WTC11 (cell line): ENCODE measurements at places on chromosomes 16 and 17.

GRCh38 chr16:879461-879861, 78.9 kb upstream of the GNG13 start:
- DNase-seq: no peak

- no peak for DNase-seq
Measured at GRCh38 chr17:33055171-33055611, 63.5 kb downstream of the SPACA3 start.

DNA sequence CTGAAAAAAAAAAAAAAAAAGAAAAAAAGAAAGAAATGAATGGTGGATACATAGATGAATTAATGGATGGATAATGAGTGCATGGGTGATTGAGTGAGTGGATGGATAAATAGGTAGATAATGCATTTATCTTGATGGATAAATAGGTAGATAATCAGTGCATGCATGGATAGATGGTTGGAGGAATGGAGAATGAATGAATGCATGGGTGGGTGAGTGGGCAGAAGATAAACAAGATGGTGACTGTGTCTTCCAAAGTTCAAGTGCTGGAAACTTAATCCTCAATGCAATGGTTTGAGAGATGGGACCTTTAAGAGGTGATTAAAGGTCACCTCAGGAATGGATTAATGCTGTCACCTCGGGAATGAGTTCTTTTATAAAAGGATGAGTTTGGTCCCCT, 6.8 kb upstream of the RNF112 start:
- no peak for DNase-seq

- no peak for DNase-seq
Measured at GRCh38 chr16:70254965-70255286, 3.2 kb upstream of the EXOSC6 start.

- DNase-seq: no peak
Measured at GRCh38 chr17:79349506-79350400, 261.1 kb downstream of the RBFOX3 start.

DNA sequence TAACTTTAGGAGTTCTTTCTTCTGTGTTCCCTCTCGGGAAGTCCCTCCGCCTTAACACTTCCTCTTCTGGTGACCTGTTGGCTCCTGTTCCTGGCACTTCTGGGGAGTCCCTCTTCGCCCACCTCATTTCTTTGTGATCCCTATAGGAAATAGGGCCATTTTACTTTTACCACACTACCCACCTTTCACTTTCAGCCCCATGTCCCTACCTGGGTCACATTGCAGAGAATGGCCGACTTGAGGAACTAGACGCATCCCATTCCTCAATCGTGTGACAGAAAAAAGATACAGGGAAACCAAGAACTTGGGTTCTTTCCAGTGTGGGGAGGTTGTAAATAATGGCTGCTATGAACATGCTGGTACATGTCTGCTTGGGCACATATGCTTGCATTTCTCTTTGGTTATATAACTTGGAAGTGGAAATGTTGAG, 6.6 kb downstream of the IL21R start:
- no peak for DNase-seq

- DNase-seq: no peak
Measured at GRCh38 chr16:89412811-89413210, 77.5 kb downstream of the ANKRD11 start.

- no peak for DNase-seq
Measured at GRCh38 chr17:69250641-69251040, 22.0 kb upstream of the ABCA10 start.

DNA sequence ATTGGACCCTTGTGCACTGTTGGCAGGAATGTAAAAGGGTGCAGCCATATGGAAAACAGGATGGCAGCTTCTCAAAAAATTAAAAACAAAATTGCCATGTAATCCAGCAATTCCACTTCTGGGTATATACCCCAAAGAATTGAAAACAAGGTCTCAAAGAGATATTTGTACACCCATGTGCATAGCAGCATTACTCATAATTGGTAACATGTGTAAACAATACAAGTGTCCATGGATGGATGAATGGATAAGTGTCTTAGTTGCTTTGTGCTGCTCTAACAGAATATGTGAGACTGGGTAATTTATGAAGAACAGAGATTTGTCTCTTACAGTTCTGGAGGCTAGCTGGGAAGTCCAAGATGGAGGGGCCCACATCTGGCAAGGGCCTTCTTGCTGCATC, 3.8 kb upstream of the RUNDC3A start:
- DNase-seq: no peak

DNA sequence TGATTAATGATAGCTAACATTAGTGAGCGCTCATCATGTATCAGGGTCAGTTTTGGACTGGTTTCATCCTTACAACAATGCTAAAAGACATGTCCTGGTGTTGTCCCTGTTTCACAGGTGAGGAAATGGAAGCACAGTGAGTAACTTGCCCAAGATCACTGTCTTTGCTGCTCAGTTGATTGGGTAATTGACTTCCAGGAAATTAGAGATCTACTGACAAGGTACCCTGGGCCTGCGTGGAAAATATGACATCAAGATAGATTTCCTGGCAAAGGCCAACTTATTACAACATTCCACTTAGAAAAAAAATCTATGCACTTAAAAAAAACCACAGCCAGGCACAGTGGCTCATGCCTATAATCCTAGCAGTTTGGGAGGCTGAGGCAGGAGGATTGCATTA, 96.3 kb downstream of the CYLD start:
- DNase-seq: no peak

DNA sequence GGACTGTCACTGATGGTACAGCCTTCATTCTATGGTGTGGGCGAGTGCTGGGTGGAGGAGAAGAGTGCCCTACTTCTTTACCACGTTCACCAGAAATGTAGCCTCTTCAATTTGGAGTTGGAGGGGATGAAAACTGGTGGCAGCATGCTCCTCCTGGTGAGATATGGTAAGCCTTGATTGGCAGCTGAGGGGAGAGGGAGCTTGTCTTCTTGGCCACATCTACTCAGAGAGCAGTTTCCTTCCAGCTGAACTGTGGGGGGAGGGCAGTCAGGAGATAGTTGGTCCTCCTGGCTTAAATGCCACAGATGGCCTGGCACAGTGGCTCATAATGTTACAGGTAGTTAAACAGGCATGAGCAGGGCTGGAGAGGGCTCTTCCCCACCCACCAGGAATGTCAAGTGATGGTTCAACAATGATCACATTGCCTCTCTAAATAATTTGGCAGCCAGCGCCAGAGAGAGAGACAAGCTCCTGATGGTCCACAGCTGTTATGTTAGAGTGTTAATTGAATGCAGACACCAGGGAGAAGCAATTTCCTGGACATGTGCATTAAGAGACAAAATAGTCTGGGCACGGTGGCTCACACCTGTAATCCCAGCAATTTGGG, 9.0 kb upstream of the MAPK3 start:
- no peak for DNase-seq

DNA sequence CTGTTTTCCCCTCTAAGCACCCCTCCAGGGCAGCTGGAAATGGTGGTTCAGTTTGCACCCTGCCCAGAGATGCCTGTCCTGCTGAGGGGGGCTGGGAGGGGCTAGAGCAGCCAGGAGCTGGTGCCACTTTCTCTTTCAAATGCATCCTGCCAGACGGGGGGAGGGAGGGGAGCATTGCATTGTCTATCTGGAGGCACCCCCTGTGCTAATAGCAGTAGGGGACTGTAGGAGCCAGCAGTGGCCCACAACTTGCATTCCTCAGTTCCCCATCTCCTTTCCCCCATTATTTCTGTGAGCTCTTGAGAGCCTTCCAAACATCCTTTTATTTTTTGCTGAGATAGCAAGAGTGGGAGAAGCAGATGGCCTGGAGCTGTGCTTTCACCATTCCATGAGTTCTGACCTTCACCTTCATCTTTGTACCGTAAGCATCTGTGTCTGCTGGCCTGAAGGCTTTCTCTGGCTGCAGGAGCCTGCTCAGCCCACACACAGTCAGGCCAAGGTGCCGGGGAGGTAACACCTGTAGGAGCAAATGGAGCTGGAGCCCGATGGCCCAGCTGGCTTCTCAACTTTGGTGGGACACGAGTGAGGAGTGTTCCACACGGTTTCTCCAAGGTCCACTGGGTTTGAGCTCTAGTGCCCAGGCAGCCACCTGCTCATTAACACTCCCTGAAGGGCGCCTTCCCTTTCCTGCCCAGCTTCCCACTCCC, 5.2 kb downstream of the WFDC1 start:
- peak; percentile 48 for DNase-seq

GRCh38 chr16:56327929-56328258, 97.5 kb downstream of the AMFR start:
- no peak for DNase-seq

GRCh38 chr17:5832886-5833285, 237.3 kb upstream of the WSCD1 start:
- no peak for DNase-seq

- no peak for DNase-seq
Measured at GRCh38 chr17:35844547-35844946, 24.1 kb downstream of the HEATR9 start.

- no peak for DNase-seq
Measured at GRCh38 chr16:82017911-82018568, 6.8 kb upstream of the SDR42E1 start.

DNA sequence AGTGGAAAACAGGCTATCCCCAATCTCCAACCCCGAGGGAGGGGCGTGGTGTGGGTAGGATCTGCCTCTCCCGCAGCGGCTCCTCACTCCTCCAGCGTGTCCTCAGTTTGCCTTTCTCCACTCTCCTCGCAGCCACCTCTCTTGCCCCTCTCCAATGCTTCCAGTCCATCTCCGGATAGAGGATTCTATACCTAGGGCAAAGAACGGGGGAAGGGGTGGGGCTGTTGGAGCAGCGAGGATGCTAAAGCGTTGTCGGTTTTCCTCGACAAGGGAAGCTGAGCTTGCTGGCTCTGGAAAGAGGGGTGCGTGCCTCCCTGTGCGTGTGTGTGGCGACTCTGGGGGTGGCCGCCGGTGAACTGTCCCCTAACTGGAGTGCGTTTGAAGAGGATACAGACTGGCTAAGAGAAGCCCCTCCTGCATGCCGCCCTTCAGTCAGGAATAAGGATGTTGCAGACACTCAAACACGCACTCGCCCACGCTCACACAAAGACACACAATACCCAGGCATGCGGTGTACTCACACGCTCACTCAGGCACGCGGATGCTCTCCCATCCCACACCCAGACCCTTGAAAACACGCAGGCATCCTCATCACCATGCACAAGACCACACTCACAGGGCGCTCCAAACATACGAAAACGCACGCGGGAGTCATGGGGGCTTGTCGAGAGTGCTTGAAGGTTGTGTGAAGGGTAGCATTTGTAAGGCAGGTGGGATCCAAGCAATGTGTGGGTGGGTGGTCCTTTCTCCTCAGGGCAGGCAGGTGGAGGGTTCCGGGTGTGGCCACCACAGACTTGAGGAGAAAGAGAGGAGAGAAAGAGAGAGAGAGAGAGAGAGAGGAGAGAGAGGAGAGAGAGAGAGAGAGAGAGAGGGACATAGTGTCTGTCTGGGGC, 655 bp upstream of the GPR139 start:
- DNase-seq: no peak

- DNase-seq: no peak
Measured at GRCh38 chr17:37168731-37169353, 206.9 kb upstream of the C17orf78 start.

GRCh38 chr17:17096438-17097178, 54.4 kb downstream of the MPRIP start:
- DNase-seq: no peak

DNA sequence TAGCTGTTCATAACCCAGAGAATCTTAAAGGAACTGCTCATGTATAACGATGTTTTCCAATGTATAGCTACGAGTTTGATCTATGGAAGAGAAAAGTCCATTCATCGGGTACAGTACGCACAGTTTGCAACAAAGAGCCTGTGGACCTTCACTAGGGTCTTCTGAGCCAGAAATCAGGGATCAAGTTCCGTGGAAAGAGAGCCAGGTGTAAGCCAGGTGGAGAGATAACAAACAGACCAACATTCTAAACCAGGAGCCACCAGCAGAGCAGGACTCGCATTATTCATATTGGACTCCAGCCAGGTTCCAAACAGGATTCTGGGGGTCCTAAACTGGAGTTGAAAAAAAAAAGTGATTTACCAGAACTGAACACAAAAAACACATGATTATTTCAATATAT, 505.4 kb upstream of the C16orf82 start:
- no peak for DNase-seq

DNA sequence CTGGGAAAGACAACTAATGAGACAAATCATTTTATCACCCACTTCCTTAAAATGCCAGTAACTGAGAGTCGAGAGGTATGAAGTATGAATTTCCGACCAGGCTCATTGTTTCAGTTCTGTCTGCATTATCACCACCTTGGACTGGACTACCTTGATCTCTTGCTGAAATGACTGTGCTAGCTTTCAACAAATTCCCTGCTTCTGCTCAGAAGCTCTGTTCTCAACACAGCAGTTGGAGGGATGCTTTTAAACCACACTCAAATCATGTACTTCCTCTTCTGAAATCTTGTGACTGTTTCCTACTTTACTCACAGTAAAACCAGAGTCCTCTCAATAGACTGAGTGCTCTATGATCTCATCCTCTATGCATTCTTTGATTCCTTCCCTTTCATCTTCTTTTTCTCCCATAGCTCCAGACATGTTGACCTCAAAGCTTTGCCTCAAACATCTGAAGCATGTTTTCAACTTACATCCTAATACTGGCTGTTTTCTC, 195.8 kb downstream of the KCNJ2 start:
- DNase-seq: no peak

DNA sequence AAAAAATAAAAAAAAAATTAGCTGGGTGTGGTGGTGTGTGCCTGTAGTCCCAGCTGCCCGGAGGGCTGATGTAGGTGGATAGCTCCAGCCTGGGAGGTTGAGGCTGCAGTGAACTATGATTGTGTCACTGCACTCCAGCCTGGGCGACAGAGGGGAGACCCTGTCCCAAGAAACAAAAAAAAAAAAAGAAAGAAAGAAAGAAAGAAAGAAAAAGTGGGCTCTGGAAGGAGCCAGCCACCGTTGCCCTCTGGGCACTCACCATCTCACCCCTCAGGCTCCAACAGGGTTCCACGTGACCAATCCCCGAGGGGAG, 87.3 kb upstream of the TOB1 start:
- no peak for DNase-seq

- DNase-seq: no peak
Measured at GRCh38 chr17:65931246-65932149, 260.4 kb downstream of the CEP112 start.

DNA sequence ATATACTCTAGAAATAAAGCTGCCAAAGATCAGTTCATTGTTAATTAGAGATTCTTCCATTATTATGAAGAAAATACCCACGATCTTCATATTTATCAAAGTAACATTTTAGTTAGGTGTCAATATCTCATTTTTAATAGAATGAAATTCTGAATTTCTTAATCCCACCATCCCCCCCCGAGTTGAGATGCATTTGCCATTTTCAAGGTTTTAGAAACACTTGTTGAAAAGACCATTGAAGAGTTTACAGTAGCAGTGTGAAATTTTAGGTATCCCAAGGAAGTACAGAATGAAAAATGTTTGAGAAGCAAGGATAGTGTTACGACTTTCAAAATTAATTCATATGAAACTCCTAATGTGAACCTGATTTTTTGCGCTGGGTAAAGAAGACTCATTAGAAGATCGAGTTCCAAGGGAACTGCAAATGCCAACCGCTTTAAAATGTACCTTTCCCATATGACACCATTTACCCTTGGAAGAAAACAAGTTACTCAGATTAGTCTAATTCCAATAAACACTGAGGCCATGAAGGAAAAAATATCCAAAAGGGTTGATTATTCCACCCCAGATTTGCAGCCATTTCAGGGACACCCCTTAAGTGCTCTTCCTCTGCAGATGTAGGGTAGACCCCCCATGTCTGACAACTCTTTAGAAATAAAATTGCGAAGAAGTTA, 731 bp downstream of the IKZF3 start:
- DNase-seq: no peak
